Stimulated activated CD8-positive, alpha-beta memory T cell treated with anti-CD3 and anti-CD28 coated beads, Interleukin-7, amount 100 ng/mL, for 48 hours (primary cell): ENCODE measurements at places on chromosomes 3 and 15.

- no peak for DNase-seq
Measured at GRCh38 chr15:90814191-90814821, 54.1 kb upstream of the FURIN start.

DNA sequence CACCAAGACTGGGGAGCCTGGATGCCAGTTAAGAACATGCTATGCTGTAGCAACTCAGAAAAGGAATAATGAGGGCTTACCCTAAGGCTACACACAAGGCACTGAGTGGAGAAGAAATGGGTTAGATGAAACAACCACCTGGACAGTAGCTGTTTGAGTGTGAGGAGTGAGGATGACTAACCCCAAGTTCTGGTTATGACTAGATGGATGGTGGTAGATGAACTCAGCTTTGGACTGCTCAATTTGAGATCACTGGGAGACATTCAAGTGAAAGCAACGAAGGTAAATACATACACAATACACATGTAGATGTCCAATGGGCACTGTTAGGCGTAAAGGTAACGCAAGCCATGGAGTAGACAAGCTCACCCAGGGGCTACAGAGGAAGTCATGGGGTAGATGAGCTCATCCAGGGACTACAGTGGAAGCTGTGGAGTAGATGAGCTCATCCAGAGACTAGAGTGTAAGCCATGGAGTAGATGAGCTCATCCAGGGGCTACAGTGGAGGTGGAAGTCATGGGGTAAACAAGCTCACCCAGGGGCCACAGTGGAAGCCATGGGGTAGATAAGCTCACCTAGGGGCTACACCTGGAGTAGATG, 98.3 kb downstream of the ANO10 start:
- no peak for DNase-seq

DNA sequence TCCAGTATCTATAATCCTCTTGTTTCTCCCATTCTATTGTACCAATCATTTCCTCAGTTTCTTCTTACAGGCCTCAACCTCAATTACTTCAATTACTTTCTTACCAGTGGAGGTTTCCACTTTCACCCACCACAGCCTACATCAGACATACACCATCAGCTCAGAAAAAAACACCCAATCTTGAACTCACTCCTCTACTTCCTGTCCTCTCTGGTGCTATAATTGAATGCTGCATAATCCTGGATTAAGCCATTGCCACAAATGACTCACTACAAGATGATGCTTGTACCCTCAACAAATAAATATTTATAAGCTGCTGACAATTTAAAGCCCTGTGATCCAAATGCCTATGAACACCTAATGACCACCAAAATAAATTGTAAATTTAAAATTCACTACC, 18.5 kb downstream of the RYK start:
- DNase-seq: no peak

GRCh38 chr15:62262305-62262941, 97.3 kb upstream of the C2CD4B start:
- no peak for DNase-seq

DNA sequence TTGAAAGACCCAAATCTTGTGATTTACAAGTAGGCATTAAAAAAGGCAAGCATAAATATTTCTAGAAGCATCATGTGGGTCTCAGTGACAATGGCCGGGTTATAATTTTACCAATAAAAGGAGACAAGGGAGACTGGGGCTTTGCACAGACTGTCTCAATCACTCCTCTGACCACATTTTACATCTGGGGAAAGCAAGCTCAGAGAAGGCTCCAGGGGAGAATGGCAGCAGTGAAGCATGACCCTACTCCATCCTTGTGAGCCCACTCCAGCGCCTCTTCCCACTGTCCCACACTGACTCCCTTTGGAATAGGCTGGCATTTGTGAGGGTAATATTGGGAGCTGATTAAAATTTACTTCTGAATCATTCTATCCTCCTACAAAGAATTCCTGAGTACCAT, 61.8 kb downstream of the SATB1 start:
- DNase-seq: no peak

GRCh38 chr3:172607305-172608121, 84.3 kb upstream of the TNFSF10 start:
- no peak for DNase-seq

- DNase-seq: no peak
Measured at GRCh38 chr3:150372722-150373121, 35.4 kb upstream of the TSC22D2 start.

GRCh38 chr15:62896969-62897486, 145.5 kb upstream of the TPM1 start:
- no peak for DNase-seq

GRCh38 chr3:45612138-45612537, 17.6 kb downstream of the LIMD1 start:
- no peak for DNase-seq

DNA sequence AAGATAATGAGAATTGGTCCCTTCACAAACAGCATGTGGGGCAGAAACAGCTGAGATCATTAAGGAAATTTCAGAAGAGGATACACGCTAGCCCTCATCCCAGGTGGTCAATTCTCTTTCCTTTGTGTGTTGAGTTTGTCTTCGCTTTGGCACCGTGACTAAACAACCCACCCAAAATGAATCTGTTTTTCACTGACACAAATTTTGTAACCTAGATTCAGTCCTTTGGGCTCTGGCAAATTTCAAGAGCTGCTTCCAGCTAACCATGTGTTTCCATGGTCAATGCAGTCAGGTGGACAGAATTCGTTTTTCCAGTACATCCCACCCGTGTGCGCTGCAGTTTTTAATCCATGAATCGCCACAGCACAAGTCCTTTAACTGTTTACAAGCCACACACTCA, 435.4 kb downstream of the WDR72 start:
- no peak for DNase-seq

GRCh38 chr3:194079702-194080172, 56.2 kb upstream of the HES1 start:
- DNase-seq: no peak

GRCh38 chr3:160612386-160613075, 47.2 kb upstream of the KPNA4 start:
- no peak for DNase-seq

GRCh38 chr3:30475038-30475808, 131.2 kb upstream of the TGFBR2 start:
- DNase-seq: no peak

GRCh38 chr15:62648954-62649353, 393.6 kb upstream of the TPM1 start:
- DNase-seq: no peak

GRCh38 chr3:23574822-23575315, 230.9 kb upstream of the UBE2E1 start:
- DNase-seq: no peak

- no peak for DNase-seq
Measured at GRCh38 chr3:99351122-99351521, 287.3 kb upstream of the COL8A1 start.

DNA sequence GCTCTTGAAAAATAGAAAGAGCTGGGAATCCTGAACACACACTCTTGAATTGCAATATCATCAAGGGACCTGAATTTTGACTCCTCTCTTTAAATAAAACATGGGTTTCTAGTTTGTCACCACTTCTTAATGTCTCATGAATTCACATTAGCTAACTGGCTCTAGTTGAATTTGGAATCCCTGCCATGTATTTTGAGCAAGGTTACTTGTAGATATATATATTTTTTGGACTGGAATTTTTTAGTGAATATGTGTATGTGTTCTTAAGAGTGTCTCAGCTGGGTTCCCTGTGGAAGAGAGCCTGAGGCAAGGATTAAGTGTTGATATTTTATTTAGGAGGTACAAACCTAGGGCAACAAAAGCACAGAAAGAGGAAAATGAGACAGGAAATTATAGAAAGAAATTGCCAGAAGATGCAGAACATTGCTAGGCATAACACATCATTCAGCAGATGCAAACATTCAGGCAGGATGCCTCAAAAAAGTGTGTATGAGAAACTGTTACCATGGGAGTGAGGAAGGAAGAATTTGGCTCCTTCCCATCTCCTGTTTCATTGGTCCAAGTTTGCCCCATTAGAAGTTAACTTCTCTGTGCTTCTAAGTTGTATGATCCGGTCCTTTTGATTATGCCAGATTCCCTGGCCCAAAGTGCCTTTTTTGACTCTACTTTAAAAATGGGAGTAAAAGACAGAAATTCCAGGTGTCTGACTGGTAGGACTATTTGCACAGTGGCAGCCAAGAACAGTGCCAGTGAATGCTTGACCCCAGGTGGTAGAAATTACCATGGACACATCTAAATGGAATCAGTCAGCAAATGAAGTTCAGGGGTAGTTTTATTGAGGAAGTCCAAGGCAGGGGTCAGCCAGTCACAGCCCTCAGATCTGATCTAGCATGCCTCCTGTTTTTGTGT, 253.7 kb upstream of the TGFBR2 start:
- no peak for DNase-seq

DNA sequence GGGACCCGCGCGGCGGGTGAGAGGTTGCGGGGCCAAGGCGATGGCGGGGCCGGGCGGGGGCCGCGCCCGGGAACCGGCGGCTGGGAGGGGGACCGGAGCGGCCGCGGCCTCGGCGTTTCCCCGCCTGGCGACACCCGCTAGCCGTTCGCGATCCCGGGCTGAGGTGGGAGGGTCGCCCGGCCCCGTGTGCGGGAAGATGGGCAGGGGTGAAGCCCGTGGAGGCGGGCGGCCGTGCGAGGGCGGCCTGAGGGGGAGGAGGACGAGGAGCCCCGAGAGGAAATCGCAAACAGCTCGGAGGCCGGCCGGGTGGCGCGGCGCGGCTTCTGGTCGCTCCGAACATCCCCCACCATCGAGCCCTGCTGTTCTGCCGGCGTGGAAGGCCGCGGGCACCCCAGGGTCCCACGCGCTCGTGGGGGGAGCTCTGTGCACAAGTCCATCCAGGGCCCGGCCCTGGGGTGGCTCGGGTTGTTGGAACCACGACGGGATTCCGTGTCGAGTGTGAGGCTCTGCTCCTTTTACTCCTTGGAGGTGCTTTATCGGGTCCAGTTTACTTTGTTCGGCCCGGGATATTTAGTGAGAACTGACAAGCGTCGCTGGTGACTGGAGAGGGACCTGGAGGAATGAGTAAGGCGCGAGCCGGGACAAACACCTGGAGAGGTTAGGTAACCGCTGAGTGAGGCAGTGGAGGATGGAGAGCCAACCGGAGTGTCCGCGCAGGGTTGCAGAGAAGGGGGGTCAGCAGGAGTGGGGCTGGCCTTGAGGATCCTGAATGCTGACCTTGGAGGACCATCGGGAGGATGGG, 728 bp downstream of the CRTC3 start:
- DNase-seq: no peak

- DNase-seq: peak; percentile 52
Measured at GRCh38 chr3:171028025-171028778, 1.7 kb upstream of the SLC2A2 start.

- DNase-seq: no peak
Measured at GRCh38 chr3:25424614-25425013, 3.4 kb upstream of the RARB start.

GRCh38 chr15:41655716-41656115, 4.5 kb upstream of the MGA start:
- no peak for DNase-seq

- no peak for DNase-seq
Measured at GRCh38 chr3:5699313-5699712, 511.8 kb downstream of the EDEM1 start.

DNA sequence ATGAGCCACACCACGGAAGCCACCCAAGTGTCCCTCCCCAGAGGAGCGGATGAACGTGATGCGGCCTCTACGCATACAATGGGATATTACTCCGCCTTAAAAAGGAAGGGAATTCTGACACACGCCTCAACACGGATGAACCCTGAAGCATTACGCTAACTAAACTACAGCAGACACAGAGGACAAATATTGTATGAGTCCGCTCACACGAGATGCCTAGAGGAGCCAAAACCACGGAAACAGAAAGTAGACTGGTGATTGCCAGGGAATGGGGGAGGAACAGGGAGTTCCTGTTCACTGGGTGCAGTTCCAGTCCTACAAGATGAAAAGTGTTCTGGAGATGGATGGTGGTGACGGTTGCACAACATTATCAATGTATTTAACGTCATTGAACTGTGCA, 32.7 kb downstream of the SRGAP3 start:
- DNase-seq: no peak
